GM13976 (cell line): ENCODE measurements at places on chromosomes 7 and 10.

DNA sequence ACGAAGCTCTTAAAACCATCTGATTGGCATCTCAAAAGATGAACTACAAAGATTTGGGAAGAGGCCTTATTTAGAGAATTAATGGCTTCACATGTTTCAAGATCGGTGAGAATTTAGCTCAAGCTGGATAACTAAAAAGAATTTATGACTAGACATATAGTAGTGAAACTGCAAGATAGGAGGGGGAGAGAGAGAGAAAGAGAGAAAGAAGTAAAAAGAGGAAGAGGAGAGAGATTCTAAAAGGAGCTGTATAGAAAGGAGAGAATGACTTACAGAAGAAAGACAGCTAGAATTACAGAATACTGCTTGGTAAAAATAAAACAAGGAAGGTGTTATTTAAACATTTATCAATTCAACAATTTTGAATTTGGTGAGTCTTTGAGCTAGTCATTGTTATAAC, 592.3 kb downstream of the SH2D4B start:
- no peak for DNase-seq

DNA sequence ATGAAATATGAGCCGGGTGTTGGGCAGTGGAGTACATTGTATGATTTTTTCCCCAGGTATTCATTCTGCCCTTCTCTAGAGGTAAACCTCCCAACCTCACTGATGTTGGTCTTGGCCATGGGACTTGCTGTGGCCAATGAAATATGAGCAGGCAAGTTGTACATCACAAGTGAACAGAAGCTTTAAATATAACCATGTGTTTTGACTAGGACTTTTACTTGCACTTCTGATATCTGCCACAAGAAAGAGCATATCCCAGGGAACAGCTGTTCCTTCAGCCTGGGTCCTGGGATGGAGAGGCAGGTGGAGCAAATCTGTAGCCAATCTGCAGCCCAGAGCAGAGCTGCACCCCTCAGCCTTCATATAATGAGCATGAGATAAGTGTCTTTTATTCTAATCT, 109.8 kb upstream of the PALS2 start:
- no peak for DNase-seq

DNA sequence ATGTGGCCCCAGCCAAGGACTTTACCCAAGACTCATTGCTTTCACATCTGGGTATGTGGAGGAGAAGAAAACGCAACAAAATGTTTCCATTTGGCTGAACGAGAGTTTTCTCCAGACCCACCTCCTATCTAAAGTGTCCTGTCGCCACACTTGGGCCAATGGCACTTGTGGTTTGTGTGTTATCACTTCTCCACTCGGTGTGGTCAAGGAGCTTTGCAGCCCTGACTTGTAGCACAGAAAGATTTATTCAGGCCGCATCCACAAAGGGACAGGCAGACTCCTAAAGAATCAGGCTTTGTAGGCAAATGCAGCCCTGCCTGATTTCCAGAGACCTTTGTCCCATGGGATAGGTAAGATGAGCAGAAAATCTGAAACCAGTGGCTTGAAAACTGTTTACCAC, 12.8 kb upstream of the LRRC4 start:
- DNase-seq: no peak

GRCh38 chr7:155032978-155033377, 30.1 kb upstream of the PAXIP1 start:
- no peak for DNase-seq

DNA sequence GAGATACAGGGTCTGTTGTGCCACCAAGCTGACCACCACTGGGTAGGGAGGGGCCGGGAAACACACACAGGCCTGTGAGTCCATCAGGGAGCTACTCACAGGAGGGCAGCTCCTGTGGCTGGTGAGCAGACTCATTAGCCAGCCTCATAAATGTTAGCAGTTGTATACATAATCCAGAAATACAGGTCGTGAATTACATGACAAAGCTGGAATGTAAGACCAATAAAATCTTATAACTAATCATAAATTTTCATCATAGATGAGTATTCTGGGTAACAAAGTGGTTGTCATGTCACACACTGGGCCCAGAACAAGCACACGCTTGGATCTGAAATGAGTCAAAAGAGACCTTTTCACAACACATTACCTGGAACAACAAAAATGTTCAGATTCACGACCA, 642.6 kb upstream of the AUTS2 start:
- no peak for DNase-seq

DNA sequence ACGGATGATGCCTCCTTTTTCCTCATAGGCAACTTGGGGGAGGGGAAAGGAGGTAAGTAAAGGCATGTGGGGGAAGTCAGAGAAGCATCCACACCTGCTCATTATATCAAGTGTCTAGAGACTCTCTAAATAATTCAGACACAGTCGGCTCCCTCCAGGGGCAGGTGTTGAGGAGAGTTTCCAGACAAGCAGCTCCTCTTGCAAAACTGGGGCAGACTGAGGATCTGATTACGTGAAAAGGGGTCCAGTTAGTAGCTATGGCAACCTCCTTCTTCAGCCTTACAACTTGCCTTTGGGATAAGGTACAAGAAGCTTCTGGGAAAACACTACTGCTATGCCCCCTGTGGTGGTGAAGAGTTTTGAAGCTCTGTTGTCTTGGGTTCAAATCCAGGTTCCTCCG, 39.0 kb upstream of the SORBS1 start:
- no peak for DNase-seq

DNA sequence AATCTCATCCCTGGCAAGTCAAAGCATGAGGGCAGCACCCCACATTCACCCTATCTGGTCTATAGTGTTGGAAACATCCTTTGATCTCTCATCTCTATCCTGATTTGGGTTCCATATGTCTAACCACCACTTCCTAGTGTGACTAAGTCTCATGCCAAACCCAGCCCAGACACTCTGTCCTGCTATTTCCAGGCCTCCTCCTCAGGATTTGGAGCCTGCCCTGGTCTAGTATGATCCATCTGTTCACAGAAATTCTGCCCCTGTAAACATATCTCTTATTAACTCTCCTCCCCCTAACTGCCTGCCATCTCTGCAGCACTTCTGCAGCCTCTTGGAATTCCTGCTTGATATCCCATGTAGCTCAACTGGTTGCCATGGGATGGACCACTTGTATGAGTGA, 320.9 kb upstream of the IMMP2L start:
- DNase-seq: no peak

- DNase-seq: no peak
Observed at GRCh38 chr10:34104829-34105572, 710.1 kb downstream of the PARD3 start.

DNA sequence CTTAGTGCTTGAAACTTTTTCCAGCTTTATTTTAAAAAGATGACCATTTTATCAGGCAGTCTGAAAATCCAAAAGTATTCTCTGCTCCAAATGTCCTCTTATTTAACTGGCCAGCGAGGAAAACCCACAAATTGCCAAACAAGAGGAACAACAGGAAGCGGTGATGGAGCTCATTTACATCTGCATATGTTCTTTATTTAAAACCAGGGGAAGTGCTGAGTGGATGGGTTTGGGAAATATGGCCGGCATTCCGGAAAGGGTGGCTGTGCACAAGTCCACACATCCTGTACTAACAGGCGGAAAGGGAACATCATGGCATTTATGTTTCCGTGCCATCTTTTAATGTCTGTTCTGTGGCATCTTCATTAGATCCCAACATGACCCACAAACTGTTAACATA, 974.5 kb downstream of the LRMDA start:
- DNase-seq: no peak

DNA sequence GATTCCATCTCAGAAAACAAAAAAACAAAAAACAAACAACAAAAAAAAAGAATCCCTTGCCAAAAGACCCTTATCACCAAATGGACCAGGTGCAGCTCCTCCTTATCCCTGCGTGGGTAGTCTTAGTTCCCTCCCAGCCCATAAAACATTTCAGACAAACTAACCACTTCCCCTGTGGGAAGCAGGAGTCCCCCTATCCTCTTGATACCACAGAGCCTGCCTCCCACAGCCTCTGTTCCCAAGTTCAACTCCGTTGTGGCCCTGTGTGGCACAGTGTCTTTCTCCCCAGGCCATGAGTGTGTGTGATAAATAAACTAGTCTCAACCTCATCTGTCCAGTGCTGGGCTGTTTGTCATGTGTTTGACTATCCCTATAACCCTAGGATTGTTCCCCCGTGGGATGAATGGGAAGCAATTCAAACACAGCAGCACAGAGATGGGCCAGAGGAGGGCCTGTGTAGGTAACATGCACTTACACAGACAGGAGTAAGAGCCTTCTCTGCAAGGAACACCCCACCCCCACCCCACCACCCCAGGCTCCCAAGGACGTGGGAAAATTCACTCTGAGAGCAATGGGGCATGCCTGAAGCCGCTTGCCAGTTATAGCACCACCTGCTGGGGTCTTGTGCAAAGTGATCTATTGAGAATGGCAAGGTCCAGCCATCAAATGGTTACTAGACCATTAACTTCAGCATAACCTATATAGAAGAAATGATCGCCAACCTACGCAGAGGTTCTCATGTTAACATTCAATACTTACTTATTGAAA, 147.1 kb upstream of the GHITM start:
- peak; percentile 34 for DNase-seq

DNA sequence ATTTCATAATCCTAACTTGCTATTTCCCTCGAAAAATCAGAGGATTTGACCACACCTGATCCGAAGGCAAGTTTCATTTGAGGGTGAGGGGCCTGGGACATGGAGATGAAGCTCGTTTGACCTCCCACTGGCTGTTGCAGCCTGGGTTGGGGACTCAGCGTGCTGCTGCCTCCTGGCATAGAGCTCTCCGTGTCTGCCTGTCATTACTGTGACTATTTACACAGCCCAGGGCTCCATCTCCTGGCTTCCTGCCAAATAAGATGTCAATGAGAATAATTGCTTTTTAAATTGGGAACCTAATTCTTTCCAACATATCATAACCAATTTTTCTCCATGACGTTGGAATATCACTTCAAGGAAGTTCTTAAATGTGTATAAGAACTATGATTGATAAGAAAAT, 139.3 kb upstream of the COBL start:
- no peak for DNase-seq

DNA sequence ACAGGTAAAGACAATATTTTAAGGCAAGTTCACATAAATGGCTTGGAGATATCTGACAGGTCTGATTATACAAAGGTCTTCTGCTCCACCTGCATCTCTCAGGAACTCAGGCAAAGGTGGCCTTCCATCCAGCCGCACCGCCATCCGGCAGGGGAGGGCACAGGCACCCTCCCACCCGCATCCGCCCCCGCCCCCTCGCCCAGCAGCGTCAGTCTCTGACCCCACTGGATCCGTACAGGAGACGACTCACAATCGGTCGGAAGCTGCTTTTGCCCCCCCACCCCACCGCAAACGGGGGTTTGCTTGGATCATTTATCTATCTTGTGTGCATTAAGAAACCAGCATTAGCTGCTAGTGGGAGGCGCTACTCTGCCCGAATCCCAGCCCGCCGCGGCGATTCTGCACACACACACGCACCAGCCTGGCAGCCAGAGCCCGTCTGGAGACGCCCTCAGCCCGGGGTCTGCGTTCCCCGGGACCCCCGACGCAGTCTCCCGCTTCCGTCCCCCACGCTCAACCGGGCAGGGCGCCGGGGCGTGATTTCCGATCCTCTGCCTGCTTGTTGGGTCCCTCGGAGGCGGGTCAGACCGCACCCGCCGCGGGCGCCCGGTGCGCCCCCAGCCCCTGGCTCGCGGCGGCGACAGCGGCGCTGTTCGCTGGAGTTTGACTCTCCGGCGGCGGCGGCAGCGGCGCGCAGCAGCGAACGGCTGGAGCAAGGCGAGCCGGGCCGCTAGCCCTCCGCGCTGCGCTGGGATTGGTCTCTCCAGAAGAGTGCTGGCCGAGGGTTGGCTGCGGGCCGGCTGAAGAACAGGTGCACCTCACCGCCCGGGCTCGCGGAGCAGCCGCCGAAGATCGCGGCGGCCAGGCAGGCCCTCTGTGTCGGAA, 820 bp upstream of the NRG3 start:
- DNase-seq: peak; percentile 32

DNA sequence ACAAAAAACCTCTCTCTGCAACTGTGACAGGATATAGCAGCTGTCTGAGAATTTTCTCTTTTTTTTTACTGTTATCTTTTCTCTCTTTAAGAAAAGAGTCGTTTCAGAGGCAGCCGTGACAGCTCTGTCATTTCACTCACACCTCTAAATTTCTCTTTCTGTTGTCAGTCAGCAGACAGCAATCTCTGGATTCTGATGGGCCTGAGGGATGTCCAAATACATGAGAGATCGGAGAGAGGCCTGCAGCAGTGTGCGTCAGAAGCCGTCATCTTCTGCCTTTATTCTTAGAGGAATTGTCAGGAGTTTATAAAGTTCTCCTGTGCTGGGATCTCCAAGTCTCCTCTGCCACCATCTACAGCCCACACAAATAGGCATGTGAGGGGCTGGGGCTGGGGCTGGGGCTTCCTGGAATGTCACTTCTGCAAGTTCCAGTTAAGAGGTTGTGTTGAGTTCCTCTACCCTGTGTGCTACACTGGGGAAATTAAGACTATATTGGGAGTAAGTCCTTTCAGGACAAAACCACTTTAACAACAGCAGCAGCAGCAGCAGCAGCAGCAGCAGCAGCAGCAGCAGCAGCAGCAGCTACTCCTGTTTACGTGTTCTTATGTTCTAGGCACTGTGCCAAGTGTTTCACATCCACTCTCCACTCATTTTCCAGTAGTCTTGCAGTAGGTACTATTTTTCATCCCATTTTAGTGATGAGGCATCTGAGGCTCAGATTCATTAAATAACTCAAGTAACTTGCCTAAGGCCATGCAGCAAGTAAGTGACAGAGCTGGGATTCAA, 541.3 kb downstream of the LRMDA start:
- no peak for DNase-seq

DNA sequence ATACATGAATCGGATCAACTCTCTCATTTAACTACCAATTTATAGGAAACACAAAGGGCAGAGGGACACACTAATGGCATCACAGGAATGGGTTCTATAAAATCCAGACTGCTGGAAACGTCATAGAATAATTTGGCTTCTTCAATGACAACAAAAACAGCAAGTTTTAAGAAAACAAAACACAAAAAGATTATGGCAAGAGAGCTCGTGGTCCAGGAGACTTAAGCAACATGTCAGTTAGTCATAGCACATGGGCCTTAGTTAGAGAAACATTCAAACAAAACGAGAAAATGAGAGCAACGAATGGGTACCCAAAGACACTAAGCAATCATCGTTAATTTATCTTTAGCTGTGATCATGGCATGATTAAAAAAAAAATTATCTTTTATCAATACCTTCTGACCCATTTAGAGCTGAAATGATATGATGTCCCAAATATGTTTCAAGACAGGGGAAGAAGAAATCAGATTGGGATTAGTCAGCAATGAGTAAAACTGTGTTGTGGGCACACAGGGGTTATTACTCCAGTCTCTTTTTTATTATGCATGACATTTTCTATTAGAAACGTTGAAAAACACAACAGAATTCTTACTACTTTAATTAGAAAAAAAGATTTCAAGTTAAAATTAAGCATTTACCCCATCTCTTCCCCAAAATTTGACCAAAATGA, 28.3 kb downstream of the NCAPG2 start:
- DNase-seq: no peak

- DNase-seq: no peak
Observed at GRCh38 chr7:116239434-116239833, 29.1 kb downstream of the TES start.

- DNase-seq: no peak
Observed at GRCh38 chr10:69119896-69120295, 4.1 kb upstream of the VPS26A start.
